IPS-NIHi11 (cell line): ENCODE measurements at places on chromosomes 1 and 21.

DNA sequence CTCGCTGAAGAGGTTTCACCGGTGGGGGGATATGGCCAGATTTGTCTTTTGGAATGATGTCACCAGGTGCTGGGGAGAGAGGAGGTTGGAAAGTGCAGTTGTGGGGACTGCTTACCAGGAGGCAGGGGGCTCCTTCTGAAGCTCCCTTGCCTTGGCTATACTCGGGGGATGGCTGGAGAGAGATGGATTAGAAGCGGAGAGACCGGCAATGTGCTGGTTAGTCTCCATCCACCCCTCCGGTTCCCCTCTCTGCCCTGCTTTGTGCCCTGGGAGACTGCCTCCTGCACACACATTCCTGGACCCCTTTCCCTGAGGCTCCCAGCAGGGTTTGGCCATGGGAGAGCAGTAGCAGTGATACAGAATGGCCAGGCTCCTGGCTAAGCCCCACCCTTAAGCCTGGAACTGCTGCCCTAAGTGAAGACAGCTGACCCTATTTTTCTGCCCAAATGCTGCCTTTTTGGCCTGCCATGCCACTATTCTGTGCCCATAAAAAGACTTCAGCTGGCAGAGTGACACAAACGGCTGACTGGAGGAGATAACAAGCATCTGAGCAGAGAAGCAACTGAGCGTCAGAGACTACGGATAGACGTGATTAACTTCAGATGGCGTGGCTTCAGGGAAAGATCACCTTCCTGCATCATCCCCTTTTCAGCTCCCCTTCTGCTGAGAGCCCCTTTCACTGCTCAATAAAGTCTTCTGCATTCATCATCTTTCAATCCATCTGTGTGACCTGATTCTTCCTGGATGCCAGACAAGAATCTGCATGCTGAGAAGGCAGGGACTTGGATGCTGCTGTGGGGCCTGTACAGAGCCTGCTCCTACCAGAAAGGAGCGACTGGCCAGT lies 14.5 kb upstream of the VPS13D start:
- no peak for DNase-seq

DNA sequence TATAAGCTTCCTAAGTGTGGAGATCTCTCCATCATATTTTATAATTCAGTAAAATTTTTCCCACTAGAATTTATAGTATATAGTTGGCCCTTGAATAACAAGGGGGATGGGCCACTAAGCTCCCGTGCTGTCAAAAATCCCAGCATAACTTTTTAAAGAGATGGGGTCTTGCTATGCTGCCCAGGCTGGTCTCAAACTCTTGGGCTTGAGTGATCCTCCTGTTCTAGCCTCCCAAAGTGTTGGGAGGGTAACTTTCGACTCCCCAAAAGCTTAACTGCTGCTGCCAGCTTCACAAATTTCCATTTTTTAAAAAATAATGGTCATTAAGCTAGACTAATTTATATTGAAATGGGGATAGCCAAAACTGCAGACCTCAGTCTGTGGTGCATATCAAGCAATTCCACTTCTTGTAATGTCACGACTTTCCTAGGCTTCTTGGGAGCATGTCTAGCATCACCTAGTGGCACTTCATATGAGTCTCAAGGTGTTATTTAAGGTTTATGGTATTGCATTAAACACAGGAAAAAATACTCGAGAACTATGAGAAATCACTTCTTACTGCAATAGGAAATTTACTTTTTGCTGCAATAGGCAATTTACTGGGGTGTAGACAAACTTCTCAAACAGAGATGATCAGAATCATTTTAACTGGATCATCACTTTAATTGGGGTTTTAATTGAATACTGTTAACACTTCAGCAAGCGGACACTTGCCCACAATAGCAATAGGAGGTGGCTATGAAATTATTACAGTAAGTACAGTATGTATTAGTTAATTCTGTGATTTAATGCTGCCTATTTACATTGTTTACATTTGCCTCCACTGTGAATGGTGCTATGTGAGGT lies 19.3 kb upstream of the ACTA1 start:
- DNase-seq: no peak

GRCh38 chr1:76314730-76315129 lies 240.2 kb downstream of the ST6GALNAC3 start:
- DNase-seq: no peak

DNA sequence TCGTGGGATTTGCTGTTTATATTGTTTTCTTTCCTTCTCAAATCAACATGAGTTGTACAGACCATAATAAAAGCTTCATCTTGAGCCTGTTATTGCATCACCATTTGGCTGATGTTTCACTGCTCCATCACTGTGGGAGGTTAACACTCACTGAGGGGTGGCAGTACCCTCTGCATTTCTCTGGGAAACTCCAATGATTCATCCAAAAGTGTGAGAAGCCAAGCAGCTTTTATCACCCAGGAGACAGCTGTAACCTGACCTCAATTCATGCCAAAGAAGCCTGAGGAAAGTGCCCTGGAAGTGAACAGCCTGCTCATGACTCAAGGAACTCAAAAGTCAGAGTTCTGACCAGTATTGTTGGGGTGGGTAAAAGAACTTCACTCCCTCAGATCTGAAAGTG lies 84.1 kb downstream of the GPR88 start:
- DNase-seq: peak; percentile 37
